ENCODE measurements at places on chromosomes 2 and 18. TPM values are rescaled to one million over a fixed set of nuclear protein-coding genes. Genes with fewer than 3 reads are reported as not detected.

- DNase-seq = no peak
These were observed 26.3 kb downstream of the ASAP2 start for GRCh38 chr2:9232886-9233285.

GRCh38 chr2:40332191-40332826, 119.6 kb downstream of the SLC8A1 start:
- DNase-seq = no peak

DNA sequence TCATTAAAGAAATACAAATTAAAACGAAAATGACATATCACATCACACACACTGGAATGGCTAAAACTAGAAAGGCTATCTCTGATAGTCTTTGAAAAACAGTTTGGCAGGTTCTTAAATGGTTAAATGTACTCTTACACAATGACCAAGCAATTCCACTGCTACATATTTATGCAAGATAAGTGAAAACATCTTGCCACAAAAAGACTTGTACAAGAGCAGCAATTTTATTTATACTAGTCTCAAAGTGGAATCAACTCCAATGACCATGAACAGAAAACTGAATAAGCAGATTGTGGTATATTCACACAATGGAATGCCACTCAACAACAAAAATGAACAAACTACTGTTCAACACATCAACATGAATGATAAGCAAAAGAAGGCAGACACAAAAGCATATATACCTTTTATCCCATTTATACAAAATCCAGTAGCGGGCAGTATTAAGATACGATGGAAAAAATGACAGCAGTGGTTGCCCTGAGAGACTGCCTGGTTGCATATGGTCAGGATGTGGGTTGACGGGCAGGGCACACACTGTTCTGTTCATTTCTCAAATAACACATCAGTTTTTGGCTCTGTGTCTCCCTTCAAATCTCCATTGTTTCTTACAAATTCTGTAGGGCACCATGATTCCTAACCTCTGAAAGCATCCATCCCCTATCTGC, 25.4 kb downstream of the SP100 start:
- no peak for DNase-seq

- no peak for DNase-seq
These were observed 4.2 kb downstream of the RNF152 start for GRCh38 chr18:61888622-61889021.

GRCh38 chr2:168116448-168116847, 130.9 kb downstream of the STK39 start:
- DNase-seq = no peak

GRCh38 chr2:191459158-191459557, 214.0 kb downstream of the MYO1B start:
- no peak for DNase-seq

- DNase-seq = no peak
These were observed at the start of gene LYG2 for GRCh38 chr2:99255491-99256318. Gene LYG2 (minus strand): TSS chr2:99255666. CDS start chr2:99254260, 1,406 bp downstream.

The PFN4 gene
- not detected for total RNA-seq

The NEU4 gene
- total RNA-seq = 5.4 TPM

The PCARE gene
- not detected for total RNA-seq

The HOXD3 gene
- 1.7 TPM for total RNA-seq
